ENCODE measurements at places on chromosomes 2 and 18. TPM values are rescaled to one million over a fixed set of nuclear protein-coding genes. Genes with fewer than 3 reads are reported as not detected.
A peak's percentile ranks its signal among the peaks of the same experiment; 100 is the strongest.

VSNL1 gene
- 1.2 TPM for total RNA-seq

DNA sequence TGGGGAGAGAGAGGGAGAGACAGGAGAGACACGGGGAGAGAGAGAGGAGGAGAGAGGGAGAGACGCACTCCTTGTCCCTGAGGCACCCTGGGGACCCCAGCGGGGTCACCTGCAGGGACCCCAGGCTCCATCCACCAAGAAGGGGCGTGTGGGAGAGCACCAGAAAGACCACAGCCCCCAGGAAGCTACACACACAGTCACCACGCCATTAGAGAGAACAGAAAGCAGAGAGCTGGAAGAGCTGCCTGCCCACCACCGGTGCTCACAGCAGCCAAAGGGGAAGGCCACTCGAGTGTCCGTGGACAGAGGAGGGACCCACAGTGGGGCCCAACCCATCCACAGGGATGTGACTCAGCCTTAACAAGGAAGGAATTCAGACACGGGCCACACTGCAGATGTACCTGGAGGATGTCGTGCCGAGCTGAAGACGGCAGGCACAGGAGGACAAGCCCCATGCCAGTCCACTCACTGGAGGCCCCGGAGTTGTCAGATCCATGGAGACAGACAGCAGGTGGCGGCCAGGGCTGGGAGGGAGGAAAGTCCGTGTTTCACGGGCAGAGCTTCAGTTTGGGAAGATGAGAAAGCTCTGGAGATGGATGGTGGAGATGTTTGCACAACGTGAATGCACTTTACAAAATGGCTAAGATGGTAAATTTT is 11.5 kb upstream of the NFATC1 start:
- no peak for DNase-seq

DNA sequence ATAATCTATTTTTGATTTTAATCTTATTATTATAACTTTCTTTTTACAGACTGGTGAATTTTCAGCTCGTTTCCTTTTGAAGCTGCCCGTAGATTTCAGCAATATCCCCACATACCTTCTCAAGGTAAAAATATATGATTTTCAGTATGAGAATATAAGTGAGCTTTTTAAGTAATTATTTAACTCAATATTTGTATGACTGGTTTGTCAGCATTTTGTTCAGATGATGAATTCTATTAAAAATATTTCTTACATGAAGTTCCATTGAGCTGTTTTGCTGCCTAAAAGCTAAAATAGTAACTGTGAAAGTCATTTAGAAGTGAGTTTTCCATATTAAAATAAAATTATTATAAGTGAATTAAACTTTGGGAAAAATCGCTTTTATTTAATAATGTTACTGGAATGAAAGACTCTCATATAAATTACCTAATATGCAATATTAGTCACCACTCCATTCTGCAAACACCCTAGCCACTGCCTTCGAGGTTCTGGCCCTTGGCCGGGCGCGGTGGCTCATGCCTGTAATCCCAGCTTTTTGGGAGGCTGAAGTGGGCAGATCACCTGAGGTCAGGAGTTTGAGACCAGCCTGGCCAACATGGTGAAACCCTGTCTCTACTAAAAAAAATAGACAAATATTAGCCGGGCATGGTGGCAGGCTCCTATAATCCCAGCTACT is 155.3 kb downstream of the BABAM2 start:
- DNase-seq: no peak

DNA sequence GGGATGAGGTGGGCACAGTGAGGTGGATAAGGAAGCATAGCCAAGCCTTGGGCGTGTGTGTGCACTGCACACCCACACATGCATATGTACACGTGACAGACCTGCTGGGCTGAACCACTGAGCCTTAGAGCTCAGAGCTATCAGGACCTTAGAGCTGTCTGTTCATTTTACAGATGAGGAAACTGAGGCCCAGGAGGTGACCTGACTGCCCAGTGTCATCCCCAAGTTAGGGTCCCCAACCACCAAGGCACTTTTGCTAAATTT is 8.2 kb upstream of the SNED1 start:
- DNase-seq: no peak

DNA sequence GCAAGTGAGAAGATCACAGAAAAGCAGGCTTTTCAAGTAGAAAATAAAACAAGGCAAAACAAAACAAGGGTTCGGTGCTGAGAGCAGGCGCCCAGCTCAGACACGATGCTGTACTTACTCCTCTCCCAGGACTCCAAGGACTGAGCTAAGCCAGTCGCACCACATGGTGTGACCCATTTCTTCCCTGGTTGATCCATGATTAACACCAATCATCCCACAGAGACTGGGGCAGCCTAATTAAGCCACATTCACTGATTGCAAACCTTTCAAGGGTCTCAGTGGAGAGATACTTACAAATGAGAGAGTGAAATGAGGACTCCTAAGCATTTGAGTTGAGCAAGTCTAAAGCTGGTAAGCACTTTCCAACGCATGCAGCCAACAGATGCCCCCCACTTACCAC is 155.2 kb downstream of the MYO5B start:
- no peak for DNase-seq

DNA sequence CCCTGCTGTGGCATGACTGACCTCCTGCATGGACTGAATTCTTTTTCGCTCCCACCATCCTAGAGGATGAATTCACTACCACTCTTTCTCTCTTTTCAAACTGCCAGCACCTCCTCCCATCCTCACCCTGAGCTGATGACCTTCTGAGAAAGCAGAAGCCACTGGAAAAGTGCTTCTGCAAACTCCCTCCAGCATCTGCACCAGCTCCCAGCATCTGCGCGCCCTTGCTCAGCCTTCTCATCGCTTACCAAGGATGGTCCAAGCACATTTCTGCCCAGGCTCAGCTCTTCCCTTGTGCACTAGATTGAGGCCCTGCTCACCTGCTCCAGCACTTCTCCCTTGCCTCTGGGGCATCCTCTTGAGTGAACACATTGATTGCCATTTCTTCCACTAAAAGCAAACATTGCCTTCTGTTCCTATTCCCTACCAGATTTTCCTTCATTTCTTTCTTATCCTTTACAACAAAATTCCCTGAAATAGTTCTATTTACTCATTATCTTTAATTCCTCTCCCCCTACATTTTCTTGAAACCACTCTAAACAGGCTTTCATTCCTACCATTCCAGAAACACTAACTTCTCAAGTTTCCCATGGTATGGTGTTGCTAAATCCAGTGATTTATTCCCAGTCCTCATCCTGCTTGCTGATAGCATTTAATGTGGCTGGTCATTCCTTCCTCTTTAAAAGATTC is 42.7 kb upstream of the IL1RL1 start:
- DNase-seq: peak; percentile 90

DNA sequence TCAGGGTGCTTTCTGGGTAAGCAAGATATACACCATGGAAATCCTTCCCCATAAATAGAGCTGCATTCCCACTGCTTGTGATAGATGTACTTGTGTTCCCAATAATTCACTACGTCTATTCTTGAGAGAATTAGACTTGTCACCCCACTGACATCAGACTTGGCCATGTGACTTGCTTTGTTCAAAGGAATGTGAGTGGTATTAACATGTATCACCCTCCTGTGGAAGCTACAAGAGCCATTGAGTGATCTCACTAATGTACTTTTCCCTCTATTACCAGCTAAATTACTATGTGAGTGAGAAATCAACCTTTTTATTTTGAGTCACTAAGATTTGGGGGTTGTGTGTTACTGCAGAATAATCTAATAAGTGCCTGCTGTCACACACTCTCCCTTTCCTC is 176.0 kb downstream of the CCDC178 start:
- peak; percentile 24 for DNase-seq

DNA sequence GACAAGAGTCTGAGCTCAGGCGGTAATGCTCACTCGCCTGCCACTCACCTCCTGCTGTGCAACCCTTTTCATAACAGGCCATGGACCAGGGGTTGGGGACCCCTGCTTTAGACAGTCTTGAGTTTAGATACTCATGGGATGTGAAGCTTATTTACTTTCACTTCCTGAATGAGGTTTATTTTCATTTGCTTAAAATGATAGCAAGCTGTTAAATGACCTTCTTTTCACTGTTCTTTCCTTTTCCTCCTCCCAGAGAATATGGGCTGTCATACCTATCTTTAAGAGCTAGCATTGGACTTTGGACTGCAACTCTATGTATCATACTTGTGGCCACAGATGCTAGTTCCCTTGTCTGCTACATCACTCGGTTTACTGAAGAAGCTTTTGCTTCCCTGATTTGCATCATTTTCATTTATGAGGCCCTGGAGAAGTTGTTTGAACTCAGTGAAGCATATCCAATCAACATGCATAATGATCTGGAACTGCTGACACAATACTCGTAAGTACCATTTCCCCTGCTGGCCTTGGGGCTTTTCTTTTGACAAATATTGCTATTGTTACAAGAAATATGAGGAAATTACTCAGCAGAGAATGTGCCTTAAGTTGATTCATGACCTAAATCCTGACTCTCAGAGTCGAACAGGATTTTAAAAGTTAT is 168.5 kb downstream of the DPP4 start:
- peak; percentile 71 for DNase-seq

DNA sequence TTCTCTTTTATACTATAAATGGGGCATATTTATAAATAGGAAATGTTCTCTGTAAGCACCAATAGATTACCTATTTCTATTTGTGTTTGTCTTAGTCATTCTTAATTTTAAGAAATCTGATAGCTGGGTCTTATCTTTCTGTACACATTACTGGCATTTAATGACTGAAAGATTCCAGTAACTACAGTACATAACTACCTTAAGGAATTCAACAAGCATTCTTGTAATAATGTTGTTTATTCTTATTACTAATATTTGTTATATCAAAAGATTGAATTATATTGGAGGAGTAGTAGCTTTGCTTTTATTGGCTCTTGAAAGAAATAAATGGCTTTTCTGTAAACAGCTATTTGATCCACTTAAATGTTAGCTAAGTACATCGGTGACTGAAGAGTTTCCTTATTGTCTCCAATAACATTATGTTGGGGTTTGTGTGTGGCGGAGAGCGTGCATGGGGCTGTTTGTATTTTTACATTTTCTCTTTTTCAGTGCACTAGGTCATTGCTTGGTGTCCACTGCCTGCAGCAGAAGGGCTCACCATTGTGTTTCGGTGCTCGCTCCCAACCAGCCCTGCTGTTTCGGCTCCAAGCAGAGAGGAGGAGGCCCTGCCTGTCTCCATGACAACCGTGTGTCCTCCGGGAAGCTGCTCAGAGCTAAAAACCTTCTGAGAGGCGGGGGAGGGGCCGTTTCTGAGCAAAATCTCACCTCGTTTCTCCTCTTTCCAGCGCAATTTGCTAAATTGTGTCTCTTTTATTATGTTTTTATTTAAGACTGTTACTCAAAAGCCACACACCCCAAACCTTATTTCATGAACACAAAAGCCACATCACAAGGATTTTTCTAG is 112.5 kb upstream of the SLC38A11 start:
- DNase-seq: peak; percentile 39

All from fibroblast of lung (primary cell).